ENCODE measurements at places on chromosomes 5 and 9.

- DNase-seq: no peak
Measured at GRCh38 chr5:3600106-3601060, 4.8 kb downstream of the IRX1 start.

DNA sequence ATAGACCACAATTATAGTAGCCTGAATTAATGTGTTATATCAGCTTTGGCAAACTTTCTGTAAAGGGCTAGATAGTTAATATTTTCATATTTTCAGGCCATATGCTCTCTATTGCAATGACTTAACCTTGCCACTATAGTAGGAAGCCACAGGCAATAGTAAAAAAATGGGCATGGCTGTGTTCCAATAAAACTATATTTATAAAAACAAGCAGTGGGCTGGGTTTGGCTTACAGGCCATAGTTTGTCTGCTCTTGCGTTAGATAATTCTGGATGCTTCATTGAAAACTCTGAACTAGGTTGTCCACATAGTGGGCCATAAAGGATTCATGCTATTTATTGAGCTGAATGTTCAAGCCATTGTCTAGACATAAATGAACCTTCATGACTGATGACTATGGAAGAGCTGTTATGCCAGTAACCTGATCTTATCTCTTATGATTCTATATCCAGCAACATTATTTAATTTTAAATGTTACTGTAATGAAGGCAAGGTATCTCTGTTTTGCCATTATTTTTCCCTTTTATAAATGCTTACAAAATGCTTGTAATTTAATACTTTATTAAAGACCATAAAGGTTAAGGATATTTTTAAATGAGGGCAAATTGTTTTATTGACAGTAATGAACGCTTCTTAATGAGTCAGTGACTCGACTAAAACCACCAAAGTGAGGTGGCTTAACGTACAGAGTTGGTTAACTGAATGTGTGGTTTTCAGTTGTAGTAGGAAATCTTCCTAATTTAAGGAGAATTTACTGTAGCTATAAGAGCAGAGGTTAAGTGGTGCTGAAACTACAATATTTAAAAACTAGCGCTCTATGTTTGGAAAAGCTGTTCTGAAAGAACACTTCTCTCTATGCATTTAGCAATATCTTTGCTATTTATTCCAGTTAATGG lies 560.6 kb downstream of the PRR16 start:
- no peak for DNase-seq

- DNase-seq: no peak
Measured at GRCh38 chr5:10115669-10116068, 134.0 kb downstream of the ATPSCKMT start.

- no peak for DNase-seq
Measured at GRCh38 chr5:113789769-113790168, 276.3 kb downstream of the YTHDC2 start.

DNA sequence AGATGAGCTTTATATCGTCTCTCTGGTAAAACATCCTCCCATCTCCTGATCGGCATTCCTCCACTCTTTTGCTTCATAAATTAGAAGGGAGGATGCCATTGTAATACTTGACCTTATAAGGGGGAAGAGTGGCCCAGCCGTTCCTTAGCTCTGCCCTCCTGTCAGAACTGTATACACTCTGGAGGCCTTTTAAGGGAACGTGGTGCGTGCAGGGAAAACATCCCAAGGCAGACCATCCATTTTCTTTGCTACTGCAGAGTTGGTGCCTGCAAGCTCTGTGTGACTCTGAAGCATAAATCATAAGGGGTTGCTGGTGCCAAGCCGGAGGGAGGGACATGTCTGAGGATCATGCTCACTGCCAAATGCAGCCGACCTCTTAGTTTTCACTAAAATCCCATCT lies 90.4 kb downstream of the PGM5 start:
- DNase-seq: no peak

GRCh38 chr9:111413996-111414395 lies 70.2 kb downstream of the ECPAS start:
- DNase-seq: no peak

GRCh38 chr5:1668141-1668721 lies 131.4 kb downstream of the MRPL36 start:
- no peak for DNase-seq

- DNase-seq: no peak
Measured at GRCh38 chr9:35134920-35135319, 19.3 kb upstream of the ATOSB start.

DNA sequence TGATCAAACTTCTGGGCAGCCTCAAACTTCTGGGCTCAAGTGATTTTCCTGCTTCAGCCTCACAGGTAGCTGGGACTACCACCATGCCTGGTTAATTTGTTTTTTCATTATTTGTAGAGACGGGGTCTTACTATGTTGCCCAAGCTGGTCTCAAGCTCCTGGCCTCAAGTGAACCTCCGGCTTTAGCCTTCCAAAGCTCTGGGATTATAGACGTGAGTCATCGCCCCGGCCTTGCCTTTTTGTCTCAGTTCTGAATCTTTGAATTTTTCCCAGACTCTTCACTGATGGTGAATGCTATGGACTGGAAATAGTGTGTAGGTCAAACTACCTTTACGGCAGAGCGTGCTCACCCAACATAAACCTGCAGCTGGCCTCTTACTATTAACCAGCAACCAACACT lies 32.3 kb upstream of the EGFLAM start:
- DNase-seq: no peak

- DNase-seq: no peak
Measured at GRCh38 chr5:159921721-159922120, 5.4 kb downstream of the ADRA1B start.

DNA sequence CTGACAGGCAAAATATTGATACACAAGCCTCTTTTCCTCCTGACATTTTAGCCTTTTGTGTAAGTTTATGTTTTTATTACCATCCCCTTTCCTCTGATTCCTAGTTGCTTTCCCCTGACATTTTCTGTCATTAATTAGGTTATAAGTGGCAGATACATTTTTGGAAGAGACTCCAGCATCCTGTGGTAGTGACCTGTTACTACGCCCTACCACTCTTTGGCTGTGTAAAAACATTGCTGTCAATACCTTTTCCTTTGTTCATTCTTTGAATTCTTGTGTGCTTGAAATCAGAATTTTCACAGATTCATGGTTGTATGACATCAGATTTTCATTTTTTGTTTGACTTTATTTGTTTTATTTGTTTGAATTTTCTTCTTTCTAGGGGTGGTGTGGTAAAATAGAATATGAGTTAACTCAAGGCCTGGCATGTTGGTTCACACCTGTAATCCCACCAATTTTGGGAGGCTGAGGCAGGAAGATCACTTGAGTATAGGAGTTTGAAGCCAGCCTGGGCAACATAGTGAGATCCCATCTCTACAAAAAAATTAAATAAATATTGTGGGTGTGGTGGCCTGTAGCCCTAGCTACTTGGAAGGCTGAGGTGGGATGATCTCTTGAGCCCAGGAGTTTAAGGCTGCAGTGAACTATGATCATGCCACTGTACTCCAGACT lies 43.4 kb downstream of the UBE2R2 start:
- no peak for DNase-seq

GRCh38 chr5:6656680-6657079 lies 23.4 kb downstream of the SRD5A1 start:
- DNase-seq: no peak

DNA sequence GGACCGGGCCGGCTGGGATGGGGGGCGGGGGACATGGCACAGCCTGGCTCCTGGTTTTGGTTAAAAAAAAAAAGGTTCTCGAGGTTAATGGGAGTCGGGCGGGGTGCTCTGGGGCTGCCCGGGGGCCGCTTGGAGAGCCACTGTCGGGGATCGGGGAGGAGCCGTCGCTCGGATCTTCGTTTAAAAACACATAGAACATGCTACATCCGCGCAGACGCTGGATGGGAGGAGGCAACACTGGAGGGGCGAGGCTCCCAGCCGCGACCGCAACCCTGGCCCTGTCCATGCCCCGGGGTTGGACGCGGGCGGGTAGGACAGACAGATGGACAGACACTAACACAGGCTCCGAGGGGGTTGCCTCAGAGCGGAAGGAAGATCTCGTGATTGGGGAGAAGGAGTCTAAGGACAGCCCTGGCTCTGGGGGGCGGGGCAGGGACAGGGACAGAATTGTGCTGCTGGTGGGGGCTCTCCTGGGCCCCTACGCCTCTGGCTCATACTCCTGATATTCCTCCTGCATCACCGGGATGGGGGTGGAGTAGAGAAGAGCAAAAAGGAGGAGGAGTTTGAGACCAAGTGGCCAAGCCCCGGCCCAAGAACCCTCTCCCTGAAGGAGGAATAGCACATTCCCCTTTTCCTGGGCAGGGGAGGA lies 9.9 kb downstream of the SNCB start:
- DNase-seq: no peak

GRCh38 chr9:121372239-121373010 lies 2.4 kb upstream of the STOM start:
- DNase-seq: no peak

- DNase-seq: no peak
Measured at GRCh38 chr9:107190936-107191290, 92.2 kb upstream of the RAD23B start.

DNA sequence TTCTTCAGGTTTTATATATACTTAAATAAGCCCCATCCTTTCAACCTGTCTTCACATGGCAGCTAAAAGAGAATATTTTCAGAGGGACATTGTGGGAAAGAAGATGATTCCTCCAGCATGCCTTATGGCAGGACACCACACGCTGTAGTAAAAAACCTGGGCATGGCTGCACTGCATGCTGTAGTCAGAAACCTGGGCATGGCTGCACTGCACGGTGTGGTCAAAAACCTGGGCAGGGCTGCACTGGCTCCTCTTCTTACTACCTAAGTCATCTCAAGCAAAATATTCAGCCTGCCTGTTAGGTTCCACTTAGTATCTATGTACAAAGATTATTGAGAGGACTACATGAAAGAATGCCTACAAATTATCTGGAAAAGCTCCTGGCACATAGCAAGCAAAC lies 153.6 kb downstream of the BRINP1 start:
- DNase-seq: no peak

- no peak for DNase-seq
Measured at GRCh38 chr5:142275496-142275895, 49.3 kb downstream of the SPRY4 start.

DNA sequence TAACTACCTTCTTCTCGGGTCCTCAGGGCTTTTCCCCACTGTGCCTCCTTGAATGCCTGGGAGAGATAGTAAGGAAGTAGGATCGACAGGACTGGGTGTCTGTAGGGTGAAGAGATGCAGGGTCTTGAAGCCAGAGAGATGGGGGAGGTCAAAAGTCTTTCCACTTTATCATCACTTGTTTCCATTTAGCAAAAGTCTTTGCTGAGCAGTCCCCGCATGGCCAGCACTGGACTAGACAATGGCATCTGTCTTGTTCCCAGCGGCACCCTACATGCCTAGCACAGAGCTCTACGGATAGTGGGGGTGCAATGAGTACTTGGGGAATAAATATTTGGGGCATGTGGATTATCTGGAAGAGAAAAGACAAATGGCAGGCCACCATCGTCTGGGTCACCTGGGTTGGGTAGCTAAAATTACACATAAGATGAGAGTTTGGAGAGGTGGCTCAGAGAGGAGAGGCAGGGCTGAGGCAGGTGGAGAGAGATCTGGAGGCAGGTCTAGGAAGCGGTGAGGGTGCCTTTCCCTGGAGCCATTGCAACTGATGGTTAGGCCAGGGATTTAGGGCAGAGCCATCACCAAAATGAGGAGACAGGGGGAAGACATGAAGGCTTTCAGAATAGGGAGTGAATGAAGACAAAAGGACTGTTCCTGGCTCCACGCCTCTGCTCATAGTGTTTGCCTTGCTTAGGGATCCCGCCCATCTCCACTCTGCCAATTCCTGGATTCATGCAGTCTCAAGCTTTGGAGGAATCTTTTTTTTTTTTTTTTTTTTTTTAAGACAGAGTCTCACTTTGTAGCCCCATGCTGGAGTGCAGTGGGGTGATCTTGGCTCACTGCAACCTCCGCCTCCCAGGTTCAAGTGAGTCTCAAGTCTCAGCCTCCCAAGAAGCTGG lies 250.8 kb upstream of the KLF4 start:
- no peak for DNase-seq

DNA sequence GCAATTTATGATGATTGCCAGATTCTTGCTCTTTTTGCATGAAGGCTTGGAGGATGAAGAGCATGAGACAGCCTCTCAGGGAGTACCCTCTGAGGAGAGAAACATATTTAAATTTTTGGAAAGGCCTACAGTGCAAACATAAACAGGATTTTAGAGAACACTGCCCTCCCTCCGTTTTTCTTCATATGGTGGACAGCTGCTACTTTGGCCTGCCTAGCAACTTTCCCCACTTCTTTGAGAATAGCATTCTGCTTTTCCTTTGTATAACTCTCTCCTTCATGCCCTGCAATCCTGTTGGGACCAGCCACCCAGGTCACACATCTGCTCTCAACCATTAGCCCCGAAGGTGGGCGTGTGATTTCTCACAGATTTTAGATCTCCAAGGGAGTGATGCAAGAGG lies 20.5 kb upstream of the TXN start:
- DNase-seq: no peak

DNA sequence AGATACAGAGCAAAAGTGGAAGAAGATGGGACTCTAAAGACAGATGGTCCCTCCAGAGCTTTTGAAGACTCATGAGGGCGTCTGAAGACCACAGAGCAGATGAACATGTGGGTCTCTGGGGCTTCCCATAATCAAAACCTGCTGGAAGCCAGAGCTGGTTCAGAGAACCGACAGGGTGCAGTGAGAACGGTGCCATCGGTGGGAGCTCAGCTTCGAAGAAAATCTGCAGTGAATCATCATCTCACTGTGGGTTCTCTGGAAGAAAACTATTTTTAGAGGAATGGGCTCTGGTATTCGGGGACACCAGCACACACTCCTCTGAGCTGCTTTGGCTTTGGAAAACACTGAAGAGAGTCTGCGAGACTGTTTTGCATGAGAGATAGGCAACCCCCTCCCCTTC lies 222.4 kb upstream of the PANK3 start:
- DNase-seq: no peak

DNA sequence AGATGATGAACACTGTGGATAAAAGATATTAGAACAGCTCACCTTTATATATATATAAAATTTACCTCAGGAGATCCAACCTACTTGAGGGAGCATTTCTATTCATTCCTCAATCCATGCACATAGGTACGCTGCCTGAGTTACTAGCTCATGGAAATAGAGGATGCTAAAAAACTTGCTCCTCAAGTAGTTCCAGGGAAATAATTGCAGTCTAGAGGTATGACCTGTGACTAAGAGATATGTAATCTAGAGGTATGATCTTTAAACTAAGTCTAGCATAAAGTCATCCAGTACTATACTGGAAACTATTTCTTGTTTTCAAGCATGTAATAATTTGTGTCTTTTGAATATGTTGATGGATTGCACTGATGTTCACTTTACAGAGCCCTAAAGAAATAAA lies 471.2 kb downstream of the TAF11L14 start:
- DNase-seq: no peak

- no peak for DNase-seq
Measured at GRCh38 chr5:38078161-38078560, 180.2 kb upstream of the EGFLAM start.

DNA sequence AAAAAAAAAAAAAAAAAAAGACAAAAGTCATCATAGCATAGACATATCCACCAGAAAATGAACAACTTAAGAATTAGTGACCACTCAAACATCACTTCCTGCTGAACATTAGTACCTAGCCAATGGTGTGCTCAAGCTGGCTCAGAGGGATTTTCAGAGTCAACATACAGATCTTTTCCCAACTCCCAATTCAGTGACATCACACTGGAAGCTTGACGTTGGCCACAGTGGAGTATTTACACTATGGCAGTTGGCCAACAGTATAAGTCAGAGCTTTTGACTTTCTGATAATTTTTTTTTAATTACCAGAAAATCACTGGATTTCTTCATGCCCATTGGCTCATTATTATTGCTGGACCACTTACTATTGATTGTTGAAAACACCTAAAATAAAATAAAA lies 383.5 kb downstream of the ARHGEF28 start:
- no peak for DNase-seq

GRCh38 chr5:11385901-11386293 lies 518.3 kb downstream of the CTNND2 start:
- DNase-seq: peak; percentile 82
